ENCODE measurements at places on chromosomes 1 and 21.

DNA sequence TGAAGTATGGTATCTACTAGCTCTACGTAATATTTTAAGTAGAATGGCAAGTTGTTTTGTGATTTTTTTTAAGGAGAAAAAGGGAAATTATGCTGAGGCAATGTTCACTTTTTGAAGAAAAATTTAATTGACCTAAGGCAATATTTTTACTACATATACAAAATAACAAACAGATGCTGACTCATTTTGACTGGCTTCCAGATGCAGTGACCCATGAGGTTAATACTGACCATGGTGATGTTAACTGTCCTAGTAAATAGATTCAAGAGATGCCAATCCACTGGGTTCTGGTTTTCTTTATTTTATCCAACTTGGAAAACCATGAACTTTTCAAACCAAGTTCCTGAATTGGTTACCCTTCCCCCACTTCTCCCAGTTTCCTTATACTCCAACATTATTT lies 154.9 kb downstream of the CRB1 start:
- DNase-seq, result no peak

DNA sequence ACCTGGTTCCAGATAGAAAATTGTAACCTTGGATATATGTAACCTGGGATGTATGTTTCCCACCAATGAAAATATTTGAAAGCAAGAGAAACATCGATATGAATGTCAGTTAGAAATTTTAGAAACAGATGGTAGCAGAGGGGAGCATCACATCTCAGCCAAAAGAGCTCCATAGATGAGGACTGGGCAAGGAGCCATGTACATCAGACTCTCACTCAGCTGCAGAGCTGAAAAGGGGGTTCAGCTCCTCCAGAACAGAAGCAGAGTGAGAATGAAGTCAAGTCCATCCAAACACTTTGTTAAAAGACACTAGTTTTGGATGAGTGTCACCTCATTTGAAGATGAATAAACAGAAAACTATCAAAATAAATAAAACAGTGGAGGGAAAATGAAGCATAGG lies 202.4 kb downstream of the HMCN1 start:
- DNase-seq, result no peak

- no peak for DNase-seq
Observed at GRCh38 chr1:192527111-192527795, 48.3 kb upstream of the RGS1 start.

DNA sequence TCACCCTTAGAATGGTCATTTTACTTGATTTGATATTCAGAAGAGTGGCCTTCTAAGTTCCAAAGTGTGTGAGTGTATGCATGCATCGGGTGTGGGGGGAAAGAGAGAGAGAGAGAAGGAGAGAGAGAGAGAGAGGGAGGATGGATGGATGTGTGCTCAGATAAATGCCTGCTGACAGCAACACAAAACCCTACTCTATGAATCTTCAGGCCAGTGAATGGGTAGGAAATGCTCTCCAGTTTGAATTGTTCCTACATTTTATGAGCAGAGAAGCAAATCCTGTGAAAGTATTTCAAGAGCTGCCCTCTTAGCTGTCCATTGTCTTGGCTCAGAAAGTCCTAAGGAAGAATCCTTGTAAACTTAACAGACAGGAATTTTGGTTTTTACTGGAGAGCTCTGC lies 7.4 kb downstream of the JAM2 start:
- no peak for DNase-seq

- peak; percentile 49 for DNase-seq
Observed at GRCh38 chr1:40868051-40868723, 6.0 kb upstream of the CITED4 start.

DNA sequence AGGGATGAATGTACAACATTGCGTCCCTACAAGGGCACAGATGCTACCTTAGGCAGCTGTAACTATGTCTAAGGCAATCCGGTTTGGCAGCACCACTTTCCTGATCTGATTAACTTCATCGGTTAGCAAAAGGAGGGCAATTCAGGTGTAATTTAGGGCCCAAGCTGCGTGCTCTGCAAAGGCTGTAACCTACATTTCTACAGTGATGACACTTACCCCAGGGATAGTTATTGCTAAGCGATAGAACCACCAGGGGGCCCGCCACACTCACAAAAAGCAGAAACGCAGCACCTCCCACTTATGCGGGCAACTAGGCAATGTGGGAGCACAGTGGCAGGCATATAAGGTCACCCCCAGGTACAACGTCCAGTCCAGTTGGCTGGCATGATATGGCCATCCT lies 113.5 kb downstream of the GDAP2 start:
- DNase-seq, result no peak

DNA sequence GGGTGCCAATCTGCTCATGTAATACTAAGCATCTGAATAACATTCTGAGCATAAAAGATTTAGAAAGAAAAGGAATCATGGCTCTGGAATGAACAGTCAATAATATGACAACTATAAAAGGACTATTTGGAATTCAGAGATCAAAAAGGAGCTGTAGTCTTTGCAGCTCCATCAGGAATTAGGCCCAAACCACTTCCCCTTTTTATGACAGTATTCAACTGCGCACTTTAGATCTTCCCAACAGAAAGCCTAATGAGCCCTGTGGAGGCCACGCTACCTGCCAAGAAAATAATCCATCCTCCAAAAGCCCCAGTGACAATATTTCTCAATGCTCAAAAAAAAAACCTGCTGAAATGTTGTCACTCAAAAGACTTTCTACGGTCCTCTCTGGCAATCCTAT lies 163.2 kb downstream of the SNX7 start:
- no peak for DNase-seq

DNA sequence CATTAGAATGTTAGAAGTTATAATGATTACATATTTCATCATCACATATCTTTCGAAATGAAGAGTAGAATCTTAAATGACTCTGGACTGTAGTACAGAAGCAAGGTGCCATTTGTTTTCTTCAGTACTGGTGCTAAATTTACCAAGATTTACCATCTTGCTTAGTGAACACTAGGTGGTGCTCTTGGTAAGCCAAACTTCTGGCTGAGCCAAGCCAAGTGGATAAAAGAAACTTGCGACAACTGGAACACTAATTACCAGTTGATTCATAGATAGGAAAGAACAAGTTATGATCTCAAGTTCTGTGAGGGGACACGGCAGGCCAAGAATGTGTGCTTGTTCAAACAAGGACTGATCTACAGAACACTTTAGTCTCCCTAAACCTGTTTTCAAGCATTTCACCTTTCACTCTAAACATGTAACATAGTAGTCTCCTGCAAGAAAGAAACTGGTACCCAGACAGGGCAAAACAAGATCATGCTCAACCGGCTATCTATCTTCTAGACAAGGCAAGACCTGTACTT lies 19.8 kb downstream of the SPRTN start:
- peak; percentile 31 for DNase-seq

Measured in mucosa of gallbladder (tissue), 1 donor.